ENCODE measurements at places on chromosomes 3 and 15.

DNA sequence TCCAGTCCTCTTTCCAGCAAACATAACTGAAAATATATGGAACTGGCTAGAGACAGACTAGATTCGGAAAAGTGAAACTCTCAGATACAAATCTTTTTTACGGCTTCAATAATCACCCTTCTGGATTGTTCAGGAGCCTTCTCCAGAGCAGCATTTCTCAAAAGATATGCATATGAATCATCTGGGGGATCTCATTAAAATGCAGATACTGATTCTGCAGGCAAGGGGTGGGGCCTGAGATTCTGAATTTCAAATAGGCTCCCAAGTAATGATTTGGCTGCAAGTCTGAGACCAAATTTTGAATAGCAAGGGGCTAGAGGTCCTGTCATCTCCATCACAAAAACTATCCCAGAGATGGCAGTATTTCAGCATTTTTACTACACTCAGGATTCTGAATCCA lies 165.4 kb downstream of the CTNNB1 start:
- DNase-seq, result no peak

DNA sequence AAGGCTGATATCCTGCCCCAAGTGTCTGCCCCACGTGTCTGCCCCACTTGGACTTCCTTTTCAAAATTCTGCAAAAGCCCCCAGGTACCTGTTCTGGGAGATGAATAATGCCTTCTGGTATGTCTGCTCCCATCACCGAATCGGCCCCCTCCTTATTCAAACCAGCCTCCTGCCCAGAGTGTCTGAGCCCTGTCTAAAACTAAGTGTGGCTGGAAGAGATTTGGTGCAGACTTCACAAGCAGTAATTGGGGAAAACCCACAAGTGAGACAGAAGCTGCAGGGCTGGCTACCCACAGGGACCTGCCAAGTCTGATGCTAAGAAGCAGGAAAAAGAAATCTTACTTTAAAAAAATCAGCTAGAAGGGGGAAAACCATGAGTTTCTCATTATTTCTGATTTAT lies 85.1 kb downstream of the DUT start:
- no peak for DNase-seq

DNA sequence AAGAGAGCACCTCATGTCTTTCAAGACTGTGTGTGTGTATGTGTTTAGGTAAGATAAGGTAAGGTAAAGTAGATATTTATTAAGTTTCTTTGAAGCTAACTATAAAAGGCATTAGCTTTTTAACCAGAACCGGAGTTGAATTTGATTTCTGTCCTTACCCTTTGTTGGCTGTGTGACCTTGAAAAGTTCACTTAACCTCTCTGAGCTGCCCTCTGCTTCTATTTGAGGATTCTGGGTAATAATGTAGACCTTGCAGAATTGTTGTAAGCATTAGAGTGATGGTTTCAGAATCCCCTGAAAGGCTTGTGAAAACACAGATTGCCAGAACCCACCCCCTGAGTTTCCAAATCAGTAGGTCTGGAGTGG lies 21.6 kb upstream of the SACM1L start:
- no peak for DNase-seq

DNA sequence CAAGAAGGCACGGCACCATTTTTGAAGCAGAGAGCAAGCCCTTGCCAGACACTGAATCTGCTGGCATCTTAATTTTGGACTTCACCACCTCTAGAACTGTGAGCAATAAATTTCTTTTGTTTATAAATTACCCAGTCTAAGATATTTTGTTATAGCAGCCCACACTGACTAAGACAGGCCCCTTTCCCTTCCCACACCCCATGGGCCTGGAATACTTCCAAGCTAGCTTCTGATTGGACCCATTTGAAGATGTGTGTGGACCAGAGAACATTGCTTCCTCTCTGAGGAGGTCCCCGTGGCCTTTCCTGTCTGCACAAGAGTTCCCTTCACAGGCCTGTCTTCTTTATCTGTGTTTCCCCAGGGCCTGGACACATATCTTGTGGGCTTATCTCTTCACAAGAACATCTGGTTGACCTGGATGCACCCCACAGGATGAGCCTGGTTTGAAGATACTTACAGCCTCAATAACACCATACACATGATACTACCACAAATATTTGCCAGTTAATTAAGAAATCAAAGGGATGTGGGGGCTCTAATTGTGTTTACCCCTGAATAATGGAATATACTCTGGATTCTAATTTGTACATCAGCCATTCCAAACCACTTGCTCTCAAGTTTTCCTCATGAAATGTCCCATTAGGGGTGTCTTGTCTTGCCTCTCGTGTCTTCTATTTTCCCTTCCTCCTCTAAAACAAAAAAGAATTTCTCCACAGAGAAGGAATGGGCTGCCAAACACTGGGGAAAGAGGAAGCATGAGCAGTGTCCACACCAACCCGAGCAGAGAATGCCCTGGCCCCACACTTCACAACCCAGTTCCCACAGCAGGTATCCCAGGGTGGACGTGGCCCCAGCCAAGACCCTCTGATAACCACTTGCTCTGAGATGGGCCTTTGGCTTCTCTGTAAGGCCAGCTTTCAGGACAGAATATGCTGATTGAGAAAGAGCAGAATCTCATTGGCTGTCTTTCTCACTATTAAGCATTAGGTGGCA lies 42.5 kb downstream of the GLB1 start:
- no peak for DNase-seq

DNA sequence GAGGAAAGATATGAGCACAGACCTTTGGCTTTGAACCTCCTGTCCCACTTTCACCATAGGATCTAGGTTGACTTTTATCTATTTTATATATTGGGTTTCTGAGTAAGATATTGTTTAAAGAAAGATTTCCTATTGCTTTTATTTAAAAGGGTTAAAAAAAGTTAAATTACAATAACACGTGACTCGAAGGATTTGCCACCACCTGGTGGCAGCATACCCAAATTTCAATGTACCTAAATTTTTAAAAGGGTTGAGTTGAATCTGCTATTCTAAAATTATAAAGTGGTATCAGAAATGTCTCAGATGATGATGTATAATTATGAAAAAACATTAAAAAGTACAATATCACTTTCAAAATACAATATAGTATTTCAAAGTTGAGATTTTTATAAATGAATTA lies 368.4 kb downstream of the MECOM start:
- no peak for DNase-seq

GRCh38 chr3:120457827-120458226 lies 7.0 kb upstream of the FSTL1 start:
- DNase-seq, result no peak

Measured in astrocyte of the cerebellum (primary cell).